EL (cell line): ENCODE measurements at places on chromosomes 16 and 17.
A peak's percentile ranks its signal among the peaks of the same experiment; 100 is the strongest.

GRCh38 chr16:49788986-49789385, 66.9 kb downstream of the ZNF423 start:
- no peak for DNase-seq

DNA sequence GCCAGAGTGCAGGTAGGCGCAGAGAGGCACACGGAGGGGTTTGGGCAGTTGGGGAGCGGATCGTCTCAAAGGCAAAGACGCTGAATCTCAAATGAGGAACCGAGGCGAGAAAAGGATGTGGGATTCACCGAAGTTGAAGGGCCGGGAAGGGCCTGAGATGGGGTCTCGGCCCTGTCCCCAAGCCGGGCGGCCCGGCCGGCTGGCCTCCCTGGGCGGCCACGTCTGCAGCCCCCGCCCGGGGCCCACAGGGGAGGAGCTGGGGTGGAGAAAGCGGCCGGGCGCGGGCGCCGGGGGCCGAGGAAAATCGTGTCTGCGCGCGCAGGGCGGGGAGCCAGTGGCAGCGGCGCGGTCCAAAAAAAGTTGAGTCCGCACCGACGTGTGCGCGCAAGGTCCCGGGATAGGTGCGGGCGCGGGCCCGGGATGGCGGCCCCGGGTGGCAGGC, 458 bp downstream of the SLC12A4 start:
- DNase-seq, result peak; percentile 30

- peak; percentile 58 for DNase-seq
Measured at GRCh38 chr17:3012926-3013581, 50.4 kb downstream of the OR1D5 start.

DNA sequence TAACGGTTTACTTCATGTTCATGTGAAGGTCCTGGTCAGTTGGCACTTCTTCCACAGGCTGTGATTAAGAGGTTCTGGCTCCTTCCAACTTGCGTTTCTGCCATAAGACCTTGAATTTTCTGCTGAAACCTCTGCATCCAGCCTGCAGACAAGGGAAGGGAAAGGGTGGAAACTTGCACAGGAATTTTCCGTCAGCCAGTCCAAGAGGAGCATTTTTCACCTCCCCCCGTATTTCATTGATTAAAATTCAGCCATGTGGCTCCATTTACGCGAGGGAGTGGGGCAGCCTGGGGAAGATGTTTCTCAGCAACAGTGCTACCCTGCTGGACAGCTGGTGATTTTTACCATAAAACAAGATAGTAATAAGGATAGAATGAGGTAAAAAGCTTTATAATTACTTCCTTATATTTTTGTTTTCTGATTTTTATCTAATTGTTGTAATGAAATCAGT, 101.5 kb upstream of the SMIM36 start:
- DNase-seq, result no peak

DNA sequence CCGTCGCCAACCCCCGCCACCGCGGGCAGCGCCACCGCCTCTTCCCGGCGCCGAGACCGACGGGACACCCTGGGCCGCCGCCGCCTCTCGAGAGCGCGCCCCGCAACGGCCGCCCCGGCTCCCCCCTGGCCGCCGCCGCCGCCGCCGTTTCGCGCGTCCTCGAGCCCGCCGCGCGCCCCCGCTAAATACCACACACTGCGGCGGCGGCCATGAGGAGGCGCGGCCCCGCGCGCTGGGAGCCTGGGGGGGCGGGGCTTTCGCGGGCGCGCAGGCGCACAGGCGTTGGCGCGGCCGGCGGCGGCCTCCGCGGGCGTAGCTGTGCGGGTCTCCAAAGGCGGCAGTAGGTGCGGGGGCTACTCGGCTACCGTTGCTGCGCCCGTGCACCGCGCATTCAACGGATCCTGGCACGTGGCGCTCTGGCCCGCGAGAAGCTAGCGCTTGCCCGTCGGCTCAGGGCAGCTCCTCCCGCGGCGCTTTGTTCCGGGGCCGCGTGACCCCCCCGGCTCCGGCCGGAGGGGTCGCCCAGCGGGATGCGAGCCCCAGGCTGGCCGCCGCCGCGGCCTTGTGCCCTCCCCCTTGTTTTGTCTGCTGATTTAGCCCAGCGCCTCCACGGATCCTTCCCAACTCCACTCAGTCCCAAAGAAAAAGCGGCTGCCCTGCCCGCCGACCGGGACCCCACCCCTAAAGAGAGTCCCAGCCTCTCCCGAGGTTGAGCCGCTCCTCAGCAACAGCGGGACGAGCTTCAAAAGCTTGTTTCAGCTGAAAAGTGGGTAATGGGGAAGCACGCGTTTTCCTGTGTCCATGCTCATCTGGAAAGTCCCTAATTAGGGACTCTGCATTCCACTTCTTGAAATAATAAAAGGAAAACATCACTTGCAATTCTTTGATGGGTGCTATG, at the start of gene SIAH1:
SIAH1 (minus strand) TSS at position 161 of the 898 bp plus-strand sequence. CDS start 22,985 bp downstream, outside the sequence.
- DNase-seq, result peak; percentile 81

GRCh38 chr16:951660-952301, 19.0 kb downstream of the LMF1 start:
- peak; percentile 27 for DNase-seq

DNA sequence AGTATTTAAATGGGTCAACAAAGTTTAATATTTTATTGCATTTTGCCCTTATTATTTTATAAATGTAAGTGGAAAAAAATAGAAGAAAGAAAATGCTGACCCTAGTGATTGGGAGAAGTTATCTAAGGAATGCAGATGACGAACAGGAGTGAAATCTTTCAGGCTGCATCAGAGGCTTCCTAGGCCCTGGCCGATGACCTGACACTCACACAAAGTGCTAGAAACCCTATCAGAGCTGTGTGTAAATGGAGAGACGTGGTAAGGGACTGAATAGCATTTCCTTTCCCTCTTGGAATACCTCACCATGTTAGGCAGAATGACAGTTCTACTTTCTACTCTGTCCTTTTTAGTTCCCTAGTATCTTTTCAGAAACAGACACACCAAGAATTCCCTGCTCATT, 44.9 kb upstream of the CNEP1R1 start:
- DNase-seq, result peak; percentile 50

DNA sequence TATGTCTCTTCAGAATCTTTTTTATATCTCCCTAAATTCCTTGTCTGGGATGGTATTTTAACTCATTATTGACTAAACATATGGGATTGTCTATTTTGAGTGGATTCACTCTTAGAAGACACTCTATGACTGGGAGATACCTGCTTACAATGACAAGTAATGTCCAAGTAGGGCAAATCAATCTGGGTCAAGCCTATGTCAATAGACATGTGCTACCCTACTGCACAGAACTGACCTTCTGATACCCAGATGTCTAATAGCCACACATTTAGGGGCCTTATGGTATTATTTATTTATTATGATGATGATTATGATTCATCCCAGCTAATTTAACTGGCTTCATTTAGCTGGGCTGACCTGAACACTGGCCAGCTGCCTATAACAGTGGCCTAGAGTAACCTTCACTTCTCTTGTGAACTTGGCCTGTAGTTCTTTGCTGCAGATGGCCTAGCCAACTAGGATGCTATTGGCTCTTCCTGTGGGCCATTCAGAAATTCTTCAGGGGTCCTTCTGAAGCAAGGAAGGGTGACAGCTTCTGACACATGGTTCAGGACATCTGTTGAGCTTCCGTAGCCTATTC, 138.0 kb downstream of the ANKFN1 start:
- peak; percentile 52 for DNase-seq

- peak; percentile 21 for DNase-seq
Measured at GRCh38 chr17:4179071-4179470, 36.1 kb downstream of the CYB5D2 start.

DNA sequence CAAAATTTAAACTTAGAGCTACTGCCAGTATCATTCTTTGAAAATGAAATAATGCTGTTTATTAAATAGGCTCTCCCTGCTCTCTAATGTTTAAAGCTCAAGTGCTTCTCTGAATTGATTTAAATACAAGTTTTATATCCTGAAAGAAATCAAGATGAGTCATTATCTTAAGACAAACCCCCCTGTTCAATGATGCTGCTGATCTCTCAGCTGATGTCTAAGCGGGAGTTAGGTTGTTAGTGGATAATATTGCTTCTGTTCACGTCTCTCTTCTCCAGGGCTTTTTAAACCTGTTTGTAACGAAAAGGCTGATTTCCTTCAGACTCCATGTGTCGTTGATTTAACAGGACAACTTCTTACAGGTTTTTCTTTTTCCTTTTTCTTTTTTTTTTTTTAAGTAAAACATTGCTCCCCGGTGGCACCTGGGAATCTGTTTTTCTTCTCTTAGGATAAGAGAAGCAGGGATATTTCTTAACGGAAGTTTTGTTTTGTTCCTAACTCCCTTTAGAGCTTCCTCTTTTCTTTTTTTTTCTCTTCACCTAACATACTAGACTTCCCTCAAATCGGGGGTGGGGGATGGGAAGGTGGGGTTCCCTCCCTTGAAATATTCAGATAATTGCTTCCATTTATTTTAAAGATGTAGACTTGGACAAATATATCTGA, 807 bp upstream of the LYRM9 start:
- no peak for DNase-seq

GRCh38 chr17:40727447-40728231, 24.1 kb upstream of the KRT24 start:
- DNase-seq, result peak; percentile 25

- DNase-seq, result no peak
Measured at GRCh38 chr16:3348547-3349167, 7.0 kb upstream of the OR2C1 start.

- no peak for DNase-seq
Measured at GRCh38 chr16:66469947-66470546, 43.0 kb downstream of the BEAN1 start.

- peak; percentile 13 for DNase-seq
Measured at GRCh38 chr17:4072487-4073157, 70.2 kb downstream of the ZZEF1 start.

DNA sequence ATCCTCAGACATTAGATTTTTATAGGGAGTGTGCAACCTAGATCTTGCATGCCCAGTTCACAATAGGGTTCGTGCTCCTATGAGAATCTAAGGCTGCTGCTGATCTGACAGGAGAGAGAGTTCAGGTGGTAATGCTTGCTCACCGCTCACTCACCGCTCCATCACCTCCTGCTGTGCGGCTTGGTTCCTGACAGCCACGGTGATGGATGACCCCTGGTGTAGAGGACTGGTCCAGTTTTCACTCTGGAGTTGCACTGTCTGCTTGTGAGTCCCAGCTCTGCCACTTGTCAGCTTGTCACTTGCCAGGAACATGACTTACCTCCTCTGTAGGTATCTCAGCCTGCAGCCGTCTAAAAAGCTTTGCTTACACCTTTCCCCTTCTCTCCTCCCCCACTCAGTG, 214.6 kb downstream of the SNX29 start:
- no peak for DNase-seq

GRCh38 chr16:55671206-55671973, 15.6 kb downstream of the SLC6A2 start:
- no peak for DNase-seq

DNA sequence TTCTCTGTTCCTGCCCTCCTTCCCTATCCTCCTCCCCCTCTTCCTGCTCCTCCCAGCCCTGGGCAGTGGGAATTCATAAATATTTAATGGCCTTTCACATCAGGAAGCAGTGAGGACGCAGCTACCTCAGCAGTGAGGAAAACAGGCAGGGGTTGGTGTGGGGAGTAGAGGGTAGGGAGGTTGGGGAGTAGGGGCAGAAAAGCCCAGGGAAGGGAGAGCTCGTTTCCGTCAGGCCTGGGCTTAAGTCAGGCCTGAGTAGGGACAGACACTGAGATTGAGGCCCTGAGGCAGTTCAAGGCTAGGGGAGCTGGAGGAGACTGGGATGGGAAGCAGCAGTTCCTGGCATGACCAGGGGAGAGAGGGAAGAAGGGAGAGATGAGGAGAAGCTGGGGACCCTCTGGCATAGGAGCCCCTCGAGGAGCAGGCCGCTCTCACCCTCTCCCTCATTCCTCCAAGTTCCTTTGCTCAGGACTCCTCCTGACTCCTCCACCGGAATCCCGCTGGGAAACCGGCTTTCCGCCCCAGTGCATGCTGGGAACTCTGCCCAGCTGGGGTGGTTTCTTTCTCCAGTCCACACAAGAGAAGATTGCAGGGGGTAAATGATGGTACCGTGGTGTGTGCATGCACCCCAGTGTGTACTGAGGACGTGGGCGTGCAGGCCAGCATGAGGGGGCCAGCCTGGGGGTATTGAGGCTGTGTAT, 6.2 kb downstream of the SAMD14 start:
- DNase-seq, result no peak

DNA sequence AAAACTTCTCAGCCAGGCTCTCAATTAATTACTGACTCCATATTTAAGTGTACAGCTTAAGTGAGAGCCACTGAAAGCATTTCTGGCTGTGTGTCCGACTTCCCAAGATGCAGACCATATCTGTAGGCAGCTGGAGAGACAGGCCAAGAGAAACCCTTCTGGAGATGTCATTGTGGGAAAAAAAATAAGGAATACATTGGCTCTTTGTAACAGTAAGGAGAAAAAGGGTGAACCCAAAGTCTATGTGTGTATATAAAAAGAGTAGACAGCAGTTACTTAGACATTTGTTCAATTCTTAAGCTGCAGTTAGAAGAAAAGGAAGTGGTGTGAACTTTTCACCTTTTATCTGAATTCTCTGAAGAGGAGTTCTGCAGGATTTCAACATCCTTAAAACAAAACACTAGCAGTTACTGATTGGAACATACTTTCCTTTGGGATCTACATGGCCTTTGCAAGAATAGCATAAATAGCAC, 21.7 kb downstream of the FAM117A start:
- DNase-seq, result no peak

GRCh38 chr16:3874794-3875692, 5.5 kb downstream of the CREBBP start:
- DNase-seq, result no peak

DNA sequence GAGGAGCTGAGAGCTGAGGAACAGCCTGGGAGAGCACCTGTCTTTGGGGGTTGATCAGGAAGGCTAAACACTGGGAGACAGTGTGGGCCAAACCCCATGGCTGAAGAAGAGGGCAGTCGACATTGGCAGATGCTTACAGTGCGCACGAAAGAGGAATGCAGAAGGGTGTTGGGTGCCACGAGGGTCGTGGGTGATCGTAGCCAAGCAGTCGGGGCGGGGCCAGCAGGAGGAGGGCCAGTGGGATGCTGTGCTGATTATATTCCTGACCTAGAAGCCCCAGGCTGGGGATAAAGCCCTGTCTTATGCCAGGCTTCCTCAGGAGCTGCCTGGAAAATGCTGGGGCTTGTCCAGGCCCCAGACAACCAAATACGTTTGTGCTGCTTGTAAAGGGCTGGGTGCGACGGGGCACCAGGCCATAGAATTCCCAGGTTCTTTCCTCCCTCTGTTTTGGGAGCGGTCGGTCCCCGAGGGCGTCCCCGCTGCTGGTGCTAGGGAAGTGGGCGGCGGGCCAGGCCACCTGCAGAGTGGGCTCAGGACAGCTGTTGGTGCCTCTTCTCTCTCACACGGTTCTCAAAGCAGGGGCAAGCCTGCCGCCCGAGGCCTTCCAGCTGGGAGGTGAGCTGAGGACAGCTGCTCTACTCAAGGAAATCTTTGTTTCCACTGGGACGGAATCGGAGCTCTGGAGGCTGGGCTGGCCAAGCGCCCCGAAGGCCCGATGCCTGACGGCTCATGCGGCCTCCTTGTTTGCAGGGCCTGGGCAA, 10.0 kb downstream of the C1QTNF1 start:
- no peak for DNase-seq

GRCh38 chr17:34626121-34626681, 46.8 kb downstream of the TMEM132E start:
- DNase-seq, result no peak

DNA sequence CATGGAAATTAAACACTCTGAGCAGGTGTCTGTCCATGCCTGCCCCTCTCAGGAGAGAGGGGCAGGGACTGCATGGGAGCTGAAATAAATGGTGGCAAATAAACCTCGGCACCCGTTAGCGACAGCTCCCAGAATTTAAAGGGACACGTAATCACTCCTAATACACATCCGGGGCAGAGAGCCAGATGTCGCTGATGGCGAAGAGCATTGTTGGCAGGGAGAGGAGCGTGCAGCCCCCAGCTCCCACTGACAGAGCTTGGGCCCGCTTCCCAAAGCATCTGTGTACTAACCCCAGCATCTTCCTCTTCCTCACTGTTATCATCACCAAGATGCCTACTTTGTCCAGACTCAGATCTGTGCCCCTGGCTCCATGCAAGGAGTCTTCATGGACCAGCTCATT, 85.8 kb downstream of the IRX5 start:
- no peak for DNase-seq
